ENCODE measurements at places on chromosomes 6 and 20.

DNA sequence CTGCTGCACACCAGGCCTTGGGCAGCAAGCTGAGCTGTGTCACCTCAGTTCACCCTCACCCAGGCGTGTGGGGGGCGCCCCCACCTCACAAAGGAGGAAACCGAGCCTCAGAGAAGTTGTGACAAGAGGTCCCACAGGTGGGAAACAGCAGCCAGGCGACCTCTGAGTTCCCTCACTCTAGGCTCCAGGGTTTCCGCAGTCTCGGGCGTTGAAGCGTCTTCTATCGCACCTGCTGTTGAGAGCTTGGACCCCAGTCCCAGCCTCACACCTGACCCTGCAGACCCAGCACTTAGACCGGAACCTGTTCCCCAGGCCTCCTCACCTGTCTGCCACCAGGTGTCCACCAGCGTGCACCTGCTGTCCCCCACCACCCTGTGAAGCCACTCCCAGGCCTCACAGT lies 22.3 kb upstream of the APMAP start:
- H3K4me1 ChIP-seq: no peaks in the 10 kb centered on the region
- H3K27me3 ChIP-seq: no peaks in the 10 kb centered on the region
- no peak overlapping the region for H3K4me3 ChIP-seq
- no peak for DNase-seq

GRCh38 chr20:51488331-51488730 lies 54.2 kb downstream of the NFATC2 start:
- DNase-seq: no peak
- H3K27ac ChIP-seq: peak overlapping the region; percentile 55
- no peak overlapping the region for H3K4me3 ChIP-seq
- H3K27me3 ChIP-seq: no peaks in the 10 kb centered on the region
- H3K4me1 ChIP-seq: peaks cover 92% of the 10 kb centered on the region

GRCh38 chr6:3506751-3507383 lies 50.0 kb upstream of the SLC22A23 start:
- H3K4me3 ChIP-seq: no peak overlapping the region
- no peaks in the 10 kb centered on the region for H3K4me1 ChIP-seq
- DNase-seq: no peak
- H3K27ac ChIP-seq: no peak overlapping the region
- peaks cover 31% of the 10 kb centered on the region for H3K27me3 ChIP-seq

DNA sequence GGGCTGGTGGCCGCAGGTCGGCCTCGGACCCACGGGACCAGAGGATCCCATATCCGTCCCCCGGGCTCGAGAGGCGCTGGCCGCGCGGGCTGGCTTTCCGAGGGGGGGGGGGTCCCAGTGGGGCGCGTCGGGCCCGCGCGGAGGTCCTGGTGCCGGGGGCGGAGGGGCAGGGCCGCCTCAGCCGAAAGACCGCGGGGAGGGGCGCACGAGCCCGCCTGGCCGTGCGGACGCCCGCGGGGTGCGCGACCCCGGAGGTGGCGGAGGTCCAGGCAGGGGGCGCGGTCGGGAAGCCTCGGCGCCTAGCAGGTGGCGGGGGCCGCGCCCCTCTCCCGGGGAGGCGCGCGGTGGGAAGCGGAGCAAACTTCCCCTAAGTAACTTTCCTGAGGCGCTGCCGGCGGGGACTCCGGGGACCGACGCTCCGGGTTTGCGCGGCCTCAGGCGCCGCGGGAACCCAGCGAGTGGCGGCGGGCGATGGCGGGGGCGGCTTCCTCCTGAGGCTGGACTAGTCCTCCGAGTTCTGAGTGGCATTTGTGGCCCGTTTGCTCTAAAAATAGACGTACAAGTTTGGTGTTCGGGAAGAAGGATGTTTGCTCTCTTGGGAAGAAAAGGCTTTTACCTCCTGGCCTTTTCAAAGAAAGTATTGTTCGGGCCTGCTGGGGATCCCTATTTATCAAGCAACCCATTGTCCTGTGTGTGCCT lies 26.5 kb upstream of the BTBD3 start:
- H3K4me1 ChIP-seq: peaks cover 23% of the 10 kb centered on the region
- H3K36me3 ChIP-seq: no peaks in the 10 kb centered on the region
- no peak overlapping the region for H3K27ac ChIP-seq
- H3K4me3 ChIP-seq: peak overlapping the region; percentile 77

- H3K27me3 ChIP-seq: no peaks in the 10 kb centered on the region
- H3K4me3 ChIP-seq: no peak overlapping the region
- H3K27ac ChIP-seq: no peak overlapping the region
- no peak for DNase-seq
- no peaks in the 10 kb centered on the region for H3K4me1 ChIP-seq
Observed at GRCh38 chr6:84926189-84927155, 162.1 kb upstream of the TBX18 start.

DNA sequence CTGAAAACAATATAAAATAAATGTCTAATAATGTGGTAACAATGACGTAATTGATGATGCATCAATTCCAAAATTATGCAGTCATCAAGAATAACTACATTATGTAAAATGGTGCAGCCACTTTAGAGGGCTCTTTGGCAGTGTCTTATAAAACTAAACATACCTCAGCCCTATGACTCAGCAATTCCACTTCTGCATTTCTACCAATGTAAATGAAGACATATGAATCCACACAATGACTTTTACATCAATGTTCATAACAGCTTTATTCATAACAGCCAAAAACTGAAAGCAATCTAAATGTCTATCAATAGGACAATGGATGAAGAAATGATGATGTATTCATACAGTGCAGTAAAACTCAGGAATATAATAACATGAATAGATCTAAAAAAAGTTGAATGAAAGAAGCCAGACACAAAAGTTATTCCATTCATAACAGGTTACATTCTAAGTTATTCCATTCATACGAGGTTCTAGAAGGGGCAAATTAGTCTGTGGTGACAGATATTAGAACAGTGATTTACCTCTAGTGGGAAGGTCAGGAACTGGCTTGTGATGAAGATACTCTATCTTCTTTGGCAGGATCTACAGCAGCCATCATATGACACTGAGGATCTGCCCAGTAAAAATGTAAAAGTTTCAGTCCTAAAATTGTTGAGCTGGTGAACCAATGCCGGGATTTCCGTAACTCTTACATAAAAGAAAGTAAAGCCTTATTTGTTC lies 396.1 kb downstream of the PLCB1 start:
- H3K4me1 ChIP-seq: no peaks in the 10 kb centered on the region
- DNase-seq: no peak
- H3K4me3 ChIP-seq: no peak overlapping the region
- no peaks in the 10 kb centered on the region for H3K36me3 ChIP-seq
- H3K27me3 ChIP-seq: no peaks in the 10 kb centered on the region

DNA sequence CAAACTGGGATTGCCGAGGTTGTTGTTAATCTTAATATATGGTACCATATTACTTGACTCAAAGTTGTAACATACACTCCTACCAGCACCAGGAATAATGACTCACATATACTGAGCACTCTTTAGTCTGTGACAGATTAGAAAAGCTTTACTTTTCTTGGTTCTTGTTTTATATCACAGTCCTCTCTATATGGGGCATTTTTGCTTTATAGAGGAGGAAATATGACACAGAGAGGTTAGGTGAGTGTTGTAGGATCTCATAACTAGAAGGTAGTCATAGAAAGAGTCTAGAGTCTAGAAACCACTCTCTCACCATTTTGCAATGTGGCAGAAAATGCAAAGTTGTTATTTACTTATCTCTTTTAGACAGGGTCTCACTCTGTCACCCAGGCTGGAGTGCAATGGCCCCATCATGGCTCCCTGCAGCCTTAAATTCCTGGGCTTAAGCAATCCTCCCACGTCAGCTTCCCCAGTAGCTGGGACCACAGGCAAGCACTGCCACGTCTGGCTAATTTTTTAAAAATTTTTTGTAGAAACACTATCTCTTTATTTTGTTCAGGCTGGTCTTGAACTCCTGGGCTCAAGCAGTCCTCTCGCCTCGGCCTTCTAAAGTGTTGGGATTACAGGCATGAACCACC lies 13.4 kb downstream of the TRIM38 start:
- H3K36me3 ChIP-seq: peaks cover 70% of the 10 kb centered on the region
- H3K27ac ChIP-seq: no peak overlapping the region
- no peak for DNase-seq
- H3K27me3 ChIP-seq: no peaks in the 10 kb centered on the region

GRCh38 chr20:50389438-50389807 lies 120.8 kb upstream of the PTPN1 start:
- no peak for DNase-seq
- H3K27me3 ChIP-seq: peaks cover 28% of the 10 kb centered on the region
- no peak overlapping the region for H3K4me3 ChIP-seq
- H3K4me1 ChIP-seq: peaks cover 57% of the 10 kb centered on the region
- H3K36me3 ChIP-seq: no peaks in the 10 kb centered on the region
- no peak overlapping the region for H3K27ac ChIP-seq

- peaks cover 60% of the 10 kb centered on the region for H3K4me1 ChIP-seq
- H3K36me3 ChIP-seq: peaks cover 7% of the 10 kb centered on the region
- no peak for DNase-seq
- no peaks in the 10 kb centered on the region for H3K27me3 ChIP-seq
Observed at GRCh38 chr20:53827292-53828087, 233.9 kb upstream of the ZNF217 start.
